CD4-positive, alpha-beta T cell treated with Interleukin-10 for 1 hour (primary cell): ENCODE measurements at places on chromosomes 1 and 21.

- no peak for DNase-seq
These were observed 34.1 kb downstream of the NFIA start for GRCh38 chr1:61116421-61116820.

GRCh38 chr1:113912594-113913311 is 7.6 kb downstream of the DCLRE1B start:
- DNase-seq = no peak

GRCh38 chr21:38487901-38488639 is 10.2 kb downstream of the ERG start:
- DNase-seq = no peak

DNA sequence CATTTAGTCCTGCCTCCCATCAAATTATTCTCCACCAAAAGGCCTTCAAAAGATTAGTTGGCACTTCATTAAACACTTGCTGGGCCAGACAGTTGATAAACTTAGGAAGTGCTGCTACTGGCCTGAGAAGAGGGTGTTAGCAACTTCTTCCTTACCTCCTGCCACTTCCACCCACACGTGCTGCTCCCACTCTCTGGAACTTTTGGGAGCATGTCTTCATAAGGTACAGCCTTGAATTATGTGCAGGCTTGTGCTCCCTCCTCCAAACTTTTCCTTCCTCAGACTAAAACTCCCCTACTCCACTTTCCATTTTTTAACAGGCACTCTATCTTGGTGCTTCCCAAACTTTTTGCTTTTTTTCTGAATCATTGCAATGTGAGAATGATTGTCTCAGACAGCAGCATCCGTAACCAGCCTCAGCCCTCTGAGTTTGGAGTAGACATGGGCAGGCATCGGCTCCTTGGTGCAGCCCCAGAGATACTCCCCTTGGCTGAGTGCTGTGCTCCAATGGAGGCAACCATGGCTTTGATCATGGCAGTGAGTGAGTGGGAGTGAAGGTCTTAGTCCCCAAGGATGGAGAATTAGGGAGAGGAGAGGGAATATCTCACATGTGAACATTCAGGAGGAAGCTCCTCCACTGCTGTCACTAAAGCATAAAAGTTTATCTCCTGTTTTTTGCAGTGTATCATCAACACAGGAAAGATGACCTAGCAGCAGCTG is 8.7 kb upstream of the LELP1 start:
- no peak for DNase-seq

DNA sequence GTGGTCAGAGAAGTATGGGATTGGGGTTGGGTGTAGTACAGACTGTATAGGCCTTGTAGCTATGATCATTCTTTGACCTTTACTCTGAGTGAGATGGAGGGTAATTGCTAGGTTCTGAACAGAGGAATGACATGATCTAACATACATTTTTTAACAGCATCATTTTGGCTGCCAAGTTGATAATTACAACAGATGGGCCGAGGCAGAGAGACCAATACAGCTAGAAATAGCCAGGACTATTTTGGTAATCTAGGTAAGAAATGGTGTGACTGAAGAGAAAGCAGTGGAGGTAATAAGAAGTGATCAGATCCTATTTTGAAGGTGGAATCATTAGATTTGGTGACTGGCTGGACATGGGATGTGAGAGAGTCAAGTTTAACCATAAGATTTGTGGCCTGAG is 43.5 kb downstream of the RPAP2 start:
- no peak for DNase-seq

DNA sequence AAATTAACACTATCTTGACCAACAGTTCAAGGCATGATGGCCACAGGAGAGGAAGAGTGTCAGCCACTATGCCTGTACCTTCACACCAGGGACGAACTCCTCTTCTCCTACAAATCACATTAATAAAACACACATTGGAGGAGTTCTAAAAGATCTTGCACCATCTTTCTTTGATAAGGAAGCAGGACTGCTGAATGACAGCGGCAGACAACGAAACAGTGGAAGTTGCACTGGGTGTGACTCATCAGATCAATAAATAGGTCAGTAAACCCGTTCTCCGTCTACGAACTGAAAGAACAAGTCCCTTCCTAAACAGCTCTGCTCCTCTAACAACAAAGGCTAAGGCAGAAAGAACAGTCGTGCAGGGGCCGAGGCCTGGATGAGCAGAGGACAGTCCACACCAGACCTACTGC is 23.1 kb downstream of the UBE2G2 start:
- DNase-seq = no peak

DNA sequence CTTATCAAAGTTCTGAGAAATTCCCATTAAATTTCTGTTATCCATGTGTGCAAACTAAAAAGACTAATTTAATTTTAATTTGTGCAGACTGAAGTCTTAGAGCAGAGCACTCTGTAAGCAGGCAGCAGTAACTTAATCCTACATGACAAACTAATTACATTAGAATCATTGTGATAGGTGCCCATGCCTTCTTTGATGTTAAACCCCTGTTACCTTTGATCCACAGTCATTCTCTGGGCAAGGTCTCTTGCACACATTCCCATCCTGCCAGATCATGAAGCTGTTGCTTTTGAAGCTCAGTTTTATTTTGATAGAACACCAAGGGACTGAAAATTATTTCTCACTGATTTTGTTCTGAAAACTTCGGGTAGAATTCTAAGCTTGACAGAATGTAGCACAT is 77.2 kb downstream of the BCAR3 start:
- no peak for DNase-seq
